CD4-positive, alpha-beta T cell treated with Interleukin-10 for 1 hour (primary cell): ENCODE measurements at places on chromosomes 12 and 14.
A peak's percentile ranks its signal among the peaks of the same experiment; 100 is the strongest.

DNA sequence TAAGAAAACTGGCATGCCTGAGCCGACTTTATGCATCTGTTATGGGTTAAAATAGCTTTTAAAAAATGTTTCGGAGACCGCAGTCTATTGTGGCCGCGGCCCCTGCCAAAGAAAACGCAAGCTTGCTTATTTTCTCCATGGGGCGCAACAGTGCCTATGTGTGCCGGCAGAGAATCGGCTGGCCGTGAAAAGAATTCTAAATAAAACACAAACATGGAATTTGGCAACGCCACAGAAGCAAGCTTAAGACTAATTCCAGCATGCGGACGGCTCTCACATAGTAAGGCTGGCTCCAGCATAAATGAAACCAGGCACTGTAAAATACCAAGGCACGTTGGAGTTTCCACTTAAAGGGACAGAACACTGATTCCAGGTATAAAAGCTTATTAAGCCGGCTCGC, 56.7 kb downstream of the BCL11B start:
- no peak for DNase-seq

DNA sequence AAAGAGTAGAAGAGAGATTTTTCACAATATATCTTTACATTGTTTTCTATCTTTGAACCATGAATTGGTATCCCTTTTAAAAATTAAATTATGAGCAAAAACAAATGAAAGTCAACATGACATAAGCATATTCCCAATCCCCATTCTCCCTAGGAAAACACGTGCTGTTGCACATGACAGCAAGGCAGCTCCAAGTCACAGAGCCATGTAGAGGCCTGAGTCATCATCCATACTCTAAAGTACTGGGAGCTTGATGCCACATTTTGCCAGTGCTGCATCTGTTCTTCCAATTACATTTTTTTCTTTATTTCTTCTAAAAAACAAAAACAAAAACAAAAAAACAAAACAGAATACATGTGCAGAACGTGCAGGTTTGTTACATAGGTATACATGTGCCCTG, 115.2 kb downstream of the ITPR2 start:
- DNase-seq, result no peak

DNA sequence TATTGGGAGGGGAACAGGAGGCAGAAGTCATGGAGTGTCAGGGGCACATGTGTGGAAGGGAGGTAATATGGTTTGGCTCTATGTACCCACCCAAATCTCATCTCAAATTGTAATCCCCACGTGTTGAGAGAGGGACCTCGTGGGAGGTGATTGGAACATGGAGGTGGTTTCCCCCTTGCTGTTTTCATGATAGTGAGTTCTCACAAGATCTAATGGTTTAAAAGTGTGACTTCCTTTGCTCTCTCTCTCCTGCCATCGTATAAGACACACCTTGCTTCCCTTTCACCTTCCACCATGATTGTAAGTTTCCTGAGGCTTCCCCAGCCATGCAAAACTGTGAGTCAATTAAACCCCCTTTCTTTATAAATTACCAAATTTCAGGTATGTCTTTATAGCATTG, 41.6 kb upstream of the CDK17 start:
- peak; percentile 52 for DNase-seq

- DNase-seq, result no peak
Measured at GRCh38 chr14:46487582-46488350, 163.8 kb downstream of the RPL10L start.

DNA sequence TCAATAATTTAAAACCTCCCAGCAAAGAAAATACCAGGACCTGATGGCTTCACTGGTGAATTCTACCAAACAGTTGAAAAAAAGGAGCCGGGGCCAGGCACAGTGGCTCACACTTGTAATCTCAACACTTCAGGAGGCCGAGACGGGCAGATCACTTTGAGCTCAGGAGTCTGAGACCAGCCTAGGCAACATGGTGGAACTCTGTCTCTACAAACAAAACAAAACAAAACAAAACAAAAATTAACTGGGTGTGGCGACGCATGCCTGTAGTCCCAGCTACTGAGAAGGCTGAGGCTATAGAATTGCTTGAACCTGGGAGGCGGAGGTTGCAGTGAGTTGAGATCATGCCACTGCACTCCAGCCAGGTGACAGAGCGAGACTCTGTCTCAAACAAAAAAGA, 13.7 kb upstream of the TROAP start:
- DNase-seq, result no peak

DNA sequence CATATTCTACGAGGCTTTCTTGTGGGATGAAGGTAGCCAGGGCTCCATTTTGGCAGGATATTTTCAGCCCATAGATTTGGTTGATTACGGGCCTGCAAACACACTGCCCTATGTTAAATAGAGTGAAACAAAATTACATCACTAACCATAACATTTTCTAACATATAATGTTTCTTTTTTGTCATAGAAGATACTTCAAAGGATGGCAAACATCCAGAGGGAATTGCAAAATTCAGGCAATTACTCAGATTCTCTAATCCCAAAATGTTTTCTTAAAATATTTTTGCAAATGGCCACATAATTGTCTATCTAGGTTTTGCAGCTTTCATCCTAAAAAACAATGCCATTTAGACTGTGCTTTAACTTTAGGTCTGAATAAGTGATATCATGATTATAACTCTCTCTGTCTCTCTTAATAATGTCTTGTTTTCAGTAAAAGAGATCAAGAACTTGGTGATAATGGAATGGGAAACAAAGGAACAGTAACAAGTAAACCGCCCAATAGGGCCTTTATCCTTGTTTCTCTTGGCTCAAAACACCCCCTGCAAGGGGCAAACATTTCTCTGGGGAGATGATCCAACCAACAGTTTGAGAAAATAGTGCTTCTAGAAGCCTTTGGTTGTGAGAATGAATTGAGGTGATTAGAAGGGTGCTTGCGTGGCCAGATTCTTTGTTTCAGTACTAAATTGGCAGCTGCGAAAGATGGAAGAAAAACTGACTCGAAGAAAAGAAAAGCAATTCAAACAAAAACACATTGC, 54.4 kb upstream of the BTG1 start:
- DNase-seq, result no peak

- DNase-seq, result peak; percentile 91
Measured at GRCh38 chr12:120013659-120014380, 24.8 kb downstream of the BICDL1 start.

DNA sequence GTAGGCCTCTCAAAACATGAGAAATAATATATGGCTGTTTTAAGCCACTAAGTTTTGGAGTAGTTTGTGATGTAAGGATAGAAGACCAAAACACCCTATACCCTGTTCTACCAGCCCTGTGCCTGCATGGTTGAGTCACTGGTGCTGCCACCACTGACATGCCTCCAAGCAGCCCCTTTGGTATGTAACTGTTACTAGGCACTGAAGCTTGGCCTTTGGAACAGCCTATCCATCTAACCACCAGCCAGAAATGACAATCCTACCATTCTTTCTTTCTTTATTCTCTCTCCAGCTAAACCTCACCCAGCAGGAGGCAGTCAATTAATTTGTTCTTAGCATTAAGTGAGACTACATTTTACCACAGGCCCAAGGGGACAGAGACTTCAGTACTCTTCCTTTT, 240.3 kb downstream of the MSRB3 start:
- DNase-seq, result no peak

- no peak for DNase-seq
Measured at GRCh38 chr12:61282790-61283575, 977.2 kb upstream of the USP15 start.

- no peak for DNase-seq
Measured at GRCh38 chr14:61462566-61463193, 141.3 kb downstream of the PRKCH start.

DNA sequence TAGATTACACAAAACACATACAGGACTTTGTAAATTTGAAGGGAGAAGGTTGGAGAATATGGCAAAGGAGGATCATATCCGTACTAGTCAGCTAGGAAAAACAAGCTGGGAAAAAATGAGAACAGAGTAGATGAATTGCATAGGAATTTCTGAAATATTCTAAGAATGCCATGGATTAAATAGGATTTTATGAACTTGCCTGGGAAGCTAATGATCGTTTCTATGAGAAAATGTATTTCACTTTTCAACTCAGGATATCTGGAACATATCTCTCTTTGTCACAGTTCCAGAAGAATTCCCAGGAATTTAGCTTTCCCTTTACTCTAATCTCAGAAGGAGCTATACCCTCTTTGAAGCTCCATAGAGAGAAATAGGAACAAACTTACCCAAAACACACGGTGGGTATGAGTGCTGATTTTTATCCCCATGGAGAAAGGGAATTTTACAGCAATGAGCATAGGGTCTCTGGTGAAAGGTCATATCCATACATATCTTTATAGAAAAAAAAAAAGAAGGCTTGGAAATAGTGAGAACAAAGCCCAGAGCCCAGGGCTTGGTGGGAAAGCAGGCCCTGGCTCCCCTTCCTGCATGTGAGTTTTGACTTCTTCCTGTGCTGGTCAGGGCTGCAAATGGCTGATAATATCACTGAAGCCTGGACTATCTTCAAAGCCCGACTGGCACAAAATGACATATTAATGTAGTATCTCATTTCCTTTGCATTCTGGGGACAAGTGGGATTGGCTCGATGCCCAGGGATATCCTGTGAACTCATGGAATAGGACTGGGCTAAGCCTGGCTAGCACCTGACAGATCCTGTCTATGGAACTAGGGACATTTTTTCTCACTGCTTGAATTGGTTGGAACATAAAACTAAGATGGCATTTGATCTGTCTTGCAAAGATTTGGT, 136.3 kb downstream of the AEBP2 start:
- DNase-seq, result no peak

DNA sequence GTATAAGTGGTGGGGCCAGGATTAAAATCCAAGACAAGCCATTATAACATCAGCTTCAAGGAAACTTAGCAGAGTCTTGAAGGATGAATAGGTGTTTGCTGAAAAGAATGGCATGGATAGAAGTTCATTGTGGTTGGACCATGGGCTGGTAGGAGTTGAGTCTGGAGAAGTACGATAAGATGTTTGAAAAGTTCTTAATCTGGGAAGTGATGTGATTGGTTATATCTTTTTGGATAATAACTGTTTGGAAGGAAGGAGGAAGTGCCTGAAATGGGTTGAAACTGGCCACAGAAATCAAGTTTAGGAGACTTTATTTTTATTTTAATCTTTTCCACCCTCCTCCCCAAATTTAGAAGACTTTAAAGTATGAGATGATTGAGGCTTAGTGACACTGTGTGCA, 4.9 kb downstream of the DENR start:
- no peak for DNase-seq

- DNase-seq, result no peak
Measured at GRCh38 chr12:40668099-40668529, 24.1 kb upstream of the CNTN1 start.

DNA sequence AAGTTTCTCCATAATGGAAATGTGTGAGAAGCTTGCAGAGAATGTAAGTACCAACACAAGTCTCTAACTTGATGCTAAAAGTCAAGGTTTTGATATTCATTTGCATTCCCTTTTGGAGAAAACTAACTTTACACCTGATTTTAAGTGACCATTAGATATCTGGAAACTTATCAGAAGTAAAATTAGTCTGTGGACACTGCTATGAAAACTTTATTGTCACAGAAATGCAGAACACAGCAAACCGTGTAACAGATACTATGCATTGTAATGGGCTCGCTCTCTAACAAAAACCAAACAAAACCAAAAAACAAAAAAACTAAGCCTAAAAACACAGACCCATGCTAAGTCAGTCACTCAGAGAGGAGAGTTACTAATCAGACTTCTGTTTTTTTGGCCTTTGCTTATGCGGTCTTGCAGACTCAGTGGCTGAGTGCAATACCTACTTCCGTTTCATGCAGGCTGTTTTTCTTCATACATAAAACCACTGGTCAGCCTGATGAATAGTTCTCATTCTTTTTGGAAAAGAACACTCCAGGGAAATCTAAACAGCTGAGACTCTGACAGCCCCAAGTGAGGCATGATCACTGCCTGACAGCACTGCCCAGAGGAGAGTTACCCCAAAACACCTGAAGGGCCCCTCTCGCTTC, 35.7 kb downstream of the NRDE2 start:
- DNase-seq, result no peak

DNA sequence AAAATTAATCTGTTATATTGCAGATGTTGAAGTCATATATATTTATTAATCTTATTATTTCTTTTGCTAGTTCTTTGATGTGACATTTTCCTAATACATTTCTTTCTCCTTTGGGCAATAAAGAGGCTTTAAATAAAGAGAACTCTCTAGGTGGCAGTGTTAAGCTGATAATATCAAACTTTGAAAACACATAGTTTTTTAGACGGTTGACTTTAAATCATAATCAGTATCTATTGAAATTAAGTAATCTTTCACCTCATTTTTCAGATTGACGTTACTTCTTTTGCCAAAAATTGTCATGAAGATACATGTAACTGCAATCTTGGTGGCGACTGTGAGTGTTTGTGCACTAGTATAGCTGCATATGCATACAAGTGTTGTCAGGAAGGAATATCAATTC, 130.8 kb upstream of the PTPRQ start:
- no peak for DNase-seq

DNA sequence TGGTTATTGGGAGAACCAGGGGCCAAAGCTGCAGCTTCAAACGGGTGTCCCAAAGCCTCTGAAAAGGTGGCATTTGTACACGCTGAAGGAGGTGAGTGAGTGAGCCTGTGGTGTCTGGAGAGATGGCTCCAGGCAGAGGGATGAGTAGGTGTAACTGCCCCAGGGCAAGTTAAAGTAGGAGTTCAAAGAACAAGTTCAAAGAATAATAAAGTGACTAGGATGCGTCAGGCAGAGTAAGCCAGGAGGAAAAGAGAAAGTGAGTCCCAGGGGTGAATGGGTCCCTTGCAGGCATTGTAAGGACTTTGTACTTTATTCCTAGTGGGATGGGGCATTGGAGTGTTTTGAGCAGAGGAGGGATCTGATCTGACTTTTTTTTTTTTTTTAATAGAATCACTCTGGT, 201.4 kb upstream of the PWP1 start:
- no peak for DNase-seq

DNA sequence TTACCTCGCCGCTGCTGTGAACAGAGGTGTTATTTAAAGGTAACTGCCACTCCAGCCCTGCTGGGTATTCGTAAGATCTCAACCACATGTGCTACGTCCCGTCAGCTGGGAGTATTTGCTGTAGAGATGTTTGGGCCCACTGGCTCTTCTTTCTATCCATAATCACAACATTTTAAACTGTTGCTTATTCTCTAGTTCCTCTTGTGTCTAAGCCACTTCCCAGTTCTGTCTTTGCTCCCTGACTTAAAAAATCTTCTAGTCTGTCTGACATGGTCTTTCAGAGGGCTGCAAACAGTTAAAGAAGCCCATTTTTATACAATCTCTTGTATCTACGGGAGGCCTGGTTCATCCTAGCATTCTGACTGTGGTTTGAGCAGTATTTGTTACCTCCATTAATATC, 33.2 kb upstream of the HELB start:
- no peak for DNase-seq

- DNase-seq, result no peak
Measured at GRCh38 chr12:123063535-123063934, 83.1 kb downstream of the ARL6IP4 start.

DNA sequence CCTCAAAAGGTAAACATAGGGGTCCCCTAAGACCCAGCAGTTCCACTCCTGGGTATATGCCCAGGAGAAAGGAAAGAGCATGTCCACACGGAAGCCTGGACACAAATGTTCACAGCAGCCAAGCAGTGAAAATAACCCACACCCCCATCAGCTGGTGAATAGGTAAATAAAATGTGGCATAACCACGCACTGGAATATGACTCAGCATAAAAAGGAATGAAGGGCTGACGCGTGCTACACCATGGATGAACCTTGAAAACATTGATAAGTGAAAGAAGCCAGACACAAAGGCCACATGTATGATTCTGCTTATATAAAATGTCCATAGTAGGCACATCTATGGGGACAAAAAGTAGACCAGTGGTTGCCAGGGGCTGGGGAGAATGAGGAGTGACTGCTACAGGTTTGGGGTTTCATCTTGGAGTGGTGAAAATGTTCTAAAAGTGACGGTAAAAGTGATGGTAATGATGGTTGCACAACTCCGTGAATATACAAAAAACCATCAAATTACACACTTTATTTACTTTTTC, 3.8 kb upstream of the SCARB1 start:
- DNase-seq, result no peak
